Astrocyte (in vitro differentiated cells and primary cell): ENCODE measurements at places on chromosomes 1 and 21. TPM values are rescaled to one million over a fixed set of nuclear protein-coding genes. Genes with fewer than 3 reads are reported as not detected.

SH2D1B gene
- total RNA-seq = not detected in 2 replicates

PLA2G5 gene
- total RNA-seq = not detected in 2 replicates

GNG5 gene
- 178 and 185 TPM in 2 replicates for total RNA-seq

ZBED6 gene
- total RNA-seq = 34.1 and 36.2 TPM in 2 replicates

TCP10L gene
- total RNA-seq = 0.34 TPM in 1 of 2 replicates, not detected in the other

CCDC17 gene
- total RNA-seq = 2.4 and 3.8 TPM in 2 replicates

CHIT1 gene
- total RNA-seq = not detected in 2 replicates

WDR64 gene
- not detected in 2 replicates for total RNA-seq

OPRD1 gene
- total RNA-seq = 0.79 and 1.2 TPM in 2 replicates

LINGO4 gene
- not detected in 2 replicates for total RNA-seq

ADAM15 gene
- total RNA-seq = 66.8 and 68.3 TPM in 2 replicates

KCNE2 gene
- 0.27 TPM in 1 of 2 replicates, not detected in the other for total RNA-seq

PERM1 gene
- 0.20 TPM in 1 of 2 replicates, not detected in the other for total RNA-seq

VANGL2 gene
- 25.5 and 26.1 TPM in 2 replicates for total RNA-seq

KRTAP19-1 gene
- total RNA-seq = not detected in 2 replicates

PLA2G2F gene
- 0.23 TPM in 1 of 2 replicates, not detected in the other for total RNA-seq

KRTAP10-4 gene
- not detected in 2 replicates for total RNA-seq

TBX19 gene
- total RNA-seq = 1.1 and 1.9 TPM in 2 replicates

FTCD gene
- total RNA-seq = 1.9 and 2.0 TPM in 2 replicates

ITGB2 gene
- 0.61 TPM in 1 of 2 replicates, not detected in the other for total RNA-seq

OR2AK2 gene
- not detected in 2 replicates for total RNA-seq

TMEM200B gene
- 3.6 and 4.7 TPM in 2 replicates for total RNA-seq

FAM167B gene
- total RNA-seq = 0.64 and 0.75 TPM in 2 replicates

S100A7 gene
- not detected in 2 replicates for total RNA-seq

ANGPTL7 gene
- 0.70 and 0.86 TPM in 2 replicates for total RNA-seq

CR2 gene
- 0.07 and 0.09 TPM in 2 replicates for total RNA-seq

NEK2 gene
- total RNA-seq = 1.4 and 1.6 TPM in 2 replicates

CLIC6 gene
- 0.22 and 0.30 TPM in 2 replicates for total RNA-seq

SYPL2 gene
- total RNA-seq = 0.70 and 0.77 TPM in 2 replicates

PRAMEF18 gene
- not detected in 2 replicates for total RNA-seq

CD1D gene
- total RNA-seq = 0.18 TPM in 1 of 2 replicates, not detected in the other
